ENCODE measurements at places on chromosomes 4 and X.

DNA sequence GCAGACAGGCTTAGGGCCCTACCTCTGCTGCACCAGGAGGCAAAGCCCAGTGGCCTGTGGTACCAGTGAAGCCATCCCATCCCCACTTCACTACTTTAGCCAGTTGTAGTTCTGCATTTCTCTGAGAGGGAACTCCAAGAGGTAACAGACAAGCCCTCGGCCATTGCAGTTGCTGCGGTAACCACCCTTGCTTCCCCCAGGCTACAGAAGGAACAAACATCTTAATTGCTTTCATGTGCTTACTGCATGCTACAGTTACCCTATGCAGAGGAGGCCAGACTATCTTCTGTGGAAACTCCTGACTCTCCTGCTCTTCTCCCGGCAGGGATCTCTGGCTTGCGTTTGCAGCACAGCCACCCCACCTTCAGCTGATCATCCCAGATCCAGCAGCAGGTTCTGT is 67.8 kb downstream of the SPIN4 start:
- no peak for DNase-seq

- no peak for DNase-seq
Observed at GRCh38 chr4:23476515-23477090, 413.2 kb downstream of the PPARGC1A start.

GRCh38 chrX:13295841-13296240 is 24.0 kb downstream of the ATXN3L start:
- DNase-seq: no peak

GRCh38 chr4:163415668-163416067 is 57.9 kb downstream of the TKTL2 start:
- no peak for DNase-seq

GRCh38 chr4:94650690-94651089 is 107.1 kb upstream of the BMPR1B start:
- DNase-seq: no peak

Data from suppressor macrophage treated with lipopolysaccharide for 1 hour (primary cell).